Dorsolateral prefrontal cortex (tissue), 122 donors: ENCODE measurements at places on chromosomes 13 and 19.

DNA sequence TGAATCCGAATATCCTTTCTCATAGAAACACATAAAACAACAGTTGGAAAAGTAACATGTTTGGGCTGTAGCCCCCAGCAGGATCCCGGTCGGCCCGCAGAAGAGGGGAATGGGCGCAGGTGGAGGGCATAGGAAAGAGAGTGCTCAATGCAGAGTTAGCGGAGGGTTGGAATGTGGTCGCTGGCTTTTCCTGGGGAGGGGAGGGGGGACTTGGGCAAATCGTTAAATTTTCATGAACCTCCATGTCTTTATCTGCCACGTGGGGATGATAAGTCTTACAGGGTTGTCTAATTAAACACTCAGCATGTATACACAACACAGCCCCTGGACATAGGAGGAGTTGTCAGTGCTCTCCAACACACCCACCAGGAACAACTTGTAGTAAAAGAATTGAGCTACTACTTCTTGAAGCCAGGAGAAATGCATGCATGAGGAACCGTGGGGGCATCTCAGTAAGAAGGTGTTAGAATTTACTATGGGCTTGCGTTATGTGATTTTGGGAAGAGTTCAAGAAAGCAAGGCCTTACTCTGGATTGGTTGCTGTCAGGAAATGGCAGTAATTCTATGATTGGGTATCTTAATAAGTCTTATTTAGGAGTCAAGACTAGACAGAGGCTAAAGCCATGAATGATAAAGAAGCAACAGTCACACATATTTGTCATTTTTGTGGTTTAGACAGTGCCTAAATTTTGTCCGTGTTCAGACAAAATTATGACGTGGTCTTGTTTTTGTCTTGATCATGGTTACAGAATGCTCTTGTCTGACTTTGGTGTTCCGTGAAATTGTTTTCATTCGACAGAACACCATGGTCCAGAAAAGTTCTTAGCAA lies 671 bp upstream of the SLC46A3 start:
- DNase-seq = no peak

DNA sequence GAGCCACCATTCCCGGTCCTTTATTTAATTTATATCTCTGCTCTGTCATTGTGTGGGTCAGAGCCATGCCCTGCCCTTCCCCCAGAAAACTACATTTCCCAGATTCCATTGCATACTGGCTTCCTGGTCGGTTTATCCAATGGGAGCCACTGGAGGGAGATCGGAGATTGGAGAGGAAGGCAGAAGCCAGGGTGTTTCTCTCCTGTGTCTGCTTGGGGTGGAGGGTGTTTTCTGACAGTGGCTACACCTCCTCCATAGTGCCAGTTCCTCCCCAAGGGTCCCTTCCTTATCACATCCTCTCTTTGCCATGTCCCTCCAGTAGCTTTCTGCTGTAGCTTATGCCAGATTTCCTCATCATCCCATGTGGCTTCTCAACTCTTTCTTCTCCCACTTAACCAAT lies 19.0 kb downstream of the OLFM2 start:
- no peak for DNase-seq

GRCh38 chr19:47419030-47419783 lies at the start of gene MEIS3:
Gene MEIS3 (minus strand): TSS chr19:47419527. CDS start chr19:47419081, 446 bp downstream.
- DNase-seq = no peak

- no peak for DNase-seq
Measured at GRCh38 chr13:54852831-54853230, 1824.2 kb downstream of the OLFM4 start.

GRCh38 chr13:70218618-70219017 lies 110.4 kb upstream of the KLHL1 start:
- no peak for DNase-seq

DNA sequence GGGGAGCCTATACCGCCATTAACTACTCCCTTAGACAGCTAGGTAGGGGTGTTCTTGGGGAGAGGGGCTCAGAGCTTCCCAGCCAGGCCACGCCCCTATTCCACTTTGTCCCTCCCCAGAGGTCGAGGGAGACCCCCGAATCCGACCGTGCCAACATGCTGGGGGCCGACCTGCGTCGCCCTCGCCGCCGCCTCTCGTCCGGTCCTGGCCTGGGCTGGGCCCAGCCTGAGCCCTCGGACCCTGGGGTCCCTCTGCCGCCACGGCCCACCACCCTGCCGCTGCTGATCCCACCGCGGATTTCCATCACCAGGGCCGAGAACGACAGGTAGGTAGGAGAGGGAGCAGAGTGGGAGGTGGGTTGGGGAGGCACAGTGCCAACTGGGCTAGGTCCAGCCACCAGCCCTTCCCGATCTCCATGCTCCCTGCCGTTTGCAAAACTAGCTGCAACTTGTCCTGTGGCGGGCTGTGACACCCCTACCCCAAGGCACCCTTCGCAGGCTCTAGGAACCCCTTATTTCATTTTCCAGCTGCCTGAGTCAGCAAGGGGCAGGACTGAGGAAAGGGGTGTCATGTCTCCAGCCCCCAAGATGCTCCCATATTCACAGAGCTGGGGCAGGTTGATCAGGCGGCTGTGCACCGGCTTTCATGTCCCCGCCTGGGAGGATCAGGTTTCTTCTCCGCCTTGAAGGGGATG lies 2.6 kb upstream of the PDE4A start:
- no peak for DNase-seq

- DNase-seq = no peak
Measured at GRCh38 chr13:28679628-28680027, 20.7 kb downstream of the POMP start.

DNA sequence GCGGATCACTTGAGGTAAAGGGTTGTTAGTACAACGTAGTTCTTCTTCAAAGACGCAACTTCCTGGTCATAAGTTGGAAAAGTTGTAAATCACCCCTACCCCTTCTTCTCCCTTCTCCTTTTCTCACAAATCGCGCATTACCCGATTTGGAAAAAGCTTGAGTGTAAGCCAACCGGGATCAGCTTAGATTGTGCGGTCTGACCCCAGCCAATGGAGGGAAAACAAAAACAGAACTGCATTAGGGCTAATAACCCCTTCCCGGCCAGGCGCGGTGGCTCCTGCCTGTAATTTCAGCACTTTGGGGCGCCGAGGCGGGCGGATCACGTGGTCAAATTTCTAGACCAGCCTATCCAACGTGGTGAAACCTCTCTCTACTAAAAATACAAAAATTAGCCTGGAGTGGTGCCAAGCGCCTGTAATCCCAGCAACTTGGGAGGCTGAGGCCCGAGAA lies 806 bp downstream of the ZNF90 start:
- peak; percentile 34 for DNase-seq

- no peak for DNase-seq
Measured at GRCh38 chr13:26785838-26786630, 25.4 kb upstream of the GPR12 start.

- no peak for DNase-seq
Measured at GRCh38 chr13:41563984-41564365, 106.6 kb downstream of the RGCC start.

- no peak for DNase-seq
Measured at GRCh38 chr19:54252845-54253244, 4.2 kb downstream of the LILRB5 start.

DNA sequence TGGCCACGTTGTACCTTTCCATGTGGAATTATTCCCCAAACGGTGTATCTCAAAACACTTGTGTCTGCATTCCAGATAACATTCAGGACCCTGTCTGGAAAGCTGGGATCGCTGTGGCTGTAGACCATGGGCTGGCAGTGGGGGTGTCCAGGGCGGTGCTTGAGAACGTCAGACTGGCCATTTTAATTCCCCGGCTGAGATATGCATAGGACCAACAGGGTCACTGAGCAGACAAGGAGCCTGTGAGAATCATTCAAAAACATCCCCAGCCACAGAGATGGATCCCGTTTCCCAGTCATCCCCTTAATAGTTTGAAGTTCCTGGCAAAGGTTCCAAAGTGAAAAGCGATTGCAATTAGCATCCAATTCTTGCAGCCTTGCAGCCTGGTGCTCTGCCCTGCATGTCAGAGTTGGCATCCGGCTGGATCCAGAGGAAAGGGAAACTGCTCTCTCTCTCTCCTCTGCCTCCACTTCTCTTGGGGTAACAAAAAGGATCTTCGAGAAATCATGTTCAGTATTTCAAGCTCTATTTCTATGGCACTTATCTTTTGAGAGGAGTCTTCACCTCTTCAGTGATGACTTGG lies 41.6 kb downstream of the IFT88 start:
- no peak for DNase-seq

- no peak for DNase-seq
Measured at GRCh38 chr19:17103177-17103576, 27.6 kb downstream of the MYO9B start.

DNA sequence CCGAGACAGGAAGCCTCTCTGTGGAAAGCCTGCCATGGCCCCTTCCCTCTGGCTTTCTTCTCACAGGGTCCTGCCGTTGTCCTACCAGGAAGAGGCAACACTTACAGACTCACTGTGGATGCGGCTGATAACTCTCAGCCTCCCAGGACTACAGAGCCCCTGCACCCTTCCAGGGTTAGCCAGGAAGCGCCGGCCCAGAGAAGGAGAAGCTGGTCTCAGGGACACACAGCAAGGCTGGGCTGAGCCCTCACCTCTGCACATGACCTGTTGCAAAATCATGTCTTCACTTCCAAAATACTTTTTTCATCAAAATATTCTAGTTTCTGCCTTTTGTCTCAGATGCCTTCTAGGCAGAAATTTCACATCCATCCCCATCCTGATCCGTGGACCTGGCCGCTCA lies 1.9 kb downstream of the CEACAM20 start:
- DNase-seq = no peak

DNA sequence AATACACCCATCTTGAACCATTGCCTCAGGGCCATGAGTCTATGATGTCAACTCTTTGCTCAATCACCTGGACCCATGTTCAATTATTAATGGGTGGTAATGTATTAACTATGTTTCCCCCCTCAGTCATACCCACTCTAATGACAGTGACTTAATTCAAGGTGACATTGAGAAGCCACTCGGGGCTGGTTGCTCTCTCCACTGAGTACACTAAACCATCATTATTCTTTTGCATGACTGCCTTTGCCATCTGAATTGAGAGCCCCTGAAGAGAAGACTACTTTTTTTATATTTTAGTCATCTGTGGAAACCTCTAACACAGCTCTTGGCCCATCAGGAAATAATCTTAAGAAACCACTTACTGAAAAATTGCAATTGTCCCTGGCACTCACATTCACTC lies 139.2 kb upstream of the SOX21 start:
- no peak for DNase-seq

DNA sequence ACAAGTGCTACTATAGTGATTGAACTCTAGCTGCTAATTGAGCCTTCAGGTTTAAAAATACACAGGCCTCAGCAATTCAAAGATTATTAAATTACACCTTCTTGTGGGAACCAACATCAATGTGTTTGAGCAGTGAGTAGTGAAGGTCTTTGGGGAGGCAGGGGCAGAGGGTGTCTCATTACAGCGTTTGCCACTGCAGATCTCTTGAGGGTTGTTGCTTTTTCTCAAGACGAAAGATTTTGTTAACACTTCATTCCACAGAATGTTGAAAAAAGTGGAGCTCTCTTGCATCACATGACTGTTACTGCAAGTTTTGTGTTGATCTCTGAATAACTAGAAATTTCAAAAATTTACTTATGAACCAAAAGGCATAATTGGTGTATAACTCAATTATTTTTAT lies 253.6 kb downstream of the ATP8A2 start:
- no peak for DNase-seq

- no peak for DNase-seq
Measured at GRCh38 chr19:48556163-48556562, 4.2 kb downstream of the SULT2B1 start.

GRCh38 chr13:19888799-19889198 lies 25.4 kb upstream of the ZMYM5 start:
- no peak for DNase-seq

GRCh38 chr13:110006304-110006703 lies 219.9 kb upstream of the IRS2 start:
- no peak for DNase-seq

- DNase-seq = no peak
Measured at GRCh38 chr13:78958006-78958405, 299.1 kb upstream of the OBI1 start.

DNA sequence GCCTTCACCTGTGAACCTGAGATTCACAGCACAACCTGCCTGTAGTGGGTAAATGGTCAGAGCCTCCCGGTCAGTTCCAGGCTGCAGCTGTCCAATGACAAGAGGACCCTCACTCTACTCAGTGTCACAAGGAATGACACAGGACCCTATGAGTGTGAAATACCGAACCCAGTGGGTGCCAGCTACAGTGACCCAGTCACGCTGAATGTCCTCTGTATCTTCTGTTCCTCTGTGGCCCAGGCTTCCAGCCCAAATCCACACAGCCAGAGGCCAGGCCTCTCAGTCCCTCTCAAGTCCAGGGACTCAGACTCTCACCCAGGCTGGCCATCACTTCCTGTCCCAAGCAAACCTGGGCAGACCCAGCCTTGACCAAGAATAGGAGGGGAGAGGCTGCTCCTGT lies 10.8 kb downstream of the CEACAM3 start:
- no peak for DNase-seq

- DNase-seq = no peak
Measured at GRCh38 chr19:31648347-31648746, 299.1 kb upstream of the TSHZ3 start.

- DNase-seq = no peak
Measured at GRCh38 chr13:113916330-113916815, 52.5 kb upstream of the GAS6 start.

DNA sequence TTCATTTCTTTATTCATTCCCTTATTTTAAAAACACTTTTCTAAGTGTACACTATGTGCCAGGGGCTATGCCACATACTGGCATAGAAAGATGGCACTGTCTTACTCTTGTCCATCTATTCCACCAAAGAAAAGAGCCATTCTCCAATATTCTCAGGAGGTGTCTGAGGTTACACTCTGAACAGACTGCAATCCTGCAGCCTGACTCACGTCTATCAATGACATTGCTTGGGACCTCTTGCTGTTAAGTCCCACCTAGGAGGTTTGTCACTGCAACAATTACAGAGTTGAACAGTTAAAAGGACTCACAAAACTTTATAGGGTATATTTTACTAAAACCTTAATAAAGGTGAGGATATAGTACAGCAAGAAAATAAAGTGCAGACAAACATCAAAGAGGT lies 512.9 kb upstream of the HTR2A start:
- no peak for DNase-seq

DNA sequence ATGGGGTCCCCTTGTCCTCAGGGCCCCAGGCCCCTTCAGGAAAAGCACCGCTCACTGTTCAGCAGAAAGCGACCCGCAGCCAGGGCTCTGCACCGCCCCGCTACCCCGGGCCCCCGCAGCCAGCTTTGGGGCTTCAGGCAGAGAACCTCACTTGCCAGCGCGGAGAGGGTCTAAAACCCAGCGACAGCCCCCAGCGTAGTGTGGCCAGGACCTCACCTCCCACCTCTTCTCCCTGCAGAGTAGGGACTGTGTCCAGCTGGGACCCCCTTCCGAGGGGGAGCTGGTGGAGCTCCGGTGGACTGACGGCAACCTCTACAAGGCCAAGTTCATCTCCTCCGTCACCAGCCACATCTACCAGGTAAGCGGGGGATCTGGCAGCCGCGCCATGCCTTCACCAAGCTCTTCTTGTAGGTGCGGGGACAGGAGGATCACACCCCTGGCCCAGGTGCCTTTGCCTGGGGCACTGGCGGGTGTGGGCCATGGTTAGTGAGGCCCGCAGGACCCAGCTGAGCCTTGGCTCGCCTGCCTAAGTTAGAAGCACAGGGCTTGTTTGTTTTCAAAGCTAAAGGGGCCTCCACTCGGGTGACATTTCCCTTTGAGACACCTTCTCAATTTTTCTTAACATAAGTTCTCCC lies 175.7 kb downstream of the KDM4B start:
- DNase-seq = no peak
